Hippocampal formation (tissue), 2 donors: ENCODE measurements at places on chromosomes 2 and 18.

- no peak for DNase-seq
These were observed 8.3 kb upstream of the TMEM178A start for GRCh38 chr2:39657287-39657937.

DNA sequence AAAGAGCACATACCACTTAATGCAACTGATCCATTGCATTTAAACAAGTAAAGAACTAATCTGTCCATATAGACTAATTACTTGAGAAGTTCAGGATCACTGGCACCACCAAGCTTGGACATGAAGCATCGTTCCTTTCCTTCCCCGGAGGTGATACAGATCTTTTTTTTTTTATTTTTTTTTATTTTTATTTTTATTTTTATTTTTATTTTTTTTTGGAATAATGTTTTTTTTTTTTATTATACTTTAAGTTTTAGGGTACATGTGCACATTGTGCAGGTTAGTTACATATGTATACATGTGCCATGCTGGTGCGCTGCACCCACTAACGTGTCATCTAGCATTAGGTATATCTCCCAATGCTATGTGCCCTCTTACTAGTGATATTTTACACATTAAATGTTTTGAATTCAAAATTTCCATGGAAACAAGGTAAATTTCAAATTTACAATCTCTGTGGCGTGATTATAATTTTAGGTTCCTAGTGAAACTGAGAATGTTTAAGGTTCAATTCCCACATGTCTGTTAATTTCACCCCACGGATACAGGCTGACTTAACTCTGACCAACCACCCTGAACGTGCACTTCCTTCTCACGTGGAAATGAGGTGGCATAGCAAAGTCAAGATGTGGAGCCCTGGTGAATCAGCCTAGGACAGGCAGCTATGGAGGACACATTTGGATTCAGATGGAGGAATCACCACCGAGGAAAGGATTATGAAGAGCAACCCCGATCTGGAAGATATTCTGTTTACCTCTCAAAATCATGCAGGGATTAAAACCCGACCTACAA lies 101.6 kb upstream of the THOC1 start:
- DNase-seq: no peak

DNA sequence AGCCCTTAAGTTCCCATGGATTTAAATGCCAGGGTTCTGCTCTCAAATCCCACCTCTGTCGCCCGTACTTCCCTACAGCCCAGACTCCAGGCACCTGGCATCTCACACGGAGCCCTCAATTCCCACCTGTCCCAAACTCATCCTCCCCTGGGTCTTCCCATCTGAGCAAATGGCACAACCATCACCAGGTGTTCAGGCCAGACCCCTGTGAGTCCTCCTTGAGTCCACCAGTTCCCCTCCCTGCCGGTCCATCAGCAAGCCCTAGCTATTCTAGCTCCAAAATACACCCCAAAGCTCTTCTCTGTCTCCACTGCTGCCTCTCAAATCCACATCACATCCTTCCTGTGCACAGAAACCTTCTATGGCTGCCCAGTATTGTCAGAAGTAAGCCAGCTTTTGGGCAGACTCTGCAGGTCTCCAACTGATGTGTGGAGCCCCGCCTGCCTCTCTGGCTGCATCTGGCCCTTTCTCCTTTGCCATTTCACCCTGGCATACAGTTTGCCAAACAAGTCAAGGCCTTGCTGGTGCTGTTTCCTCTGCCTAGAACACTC lies 67.7 kb downstream of the DNMT3A start:
- DNase-seq: no peak

DNA sequence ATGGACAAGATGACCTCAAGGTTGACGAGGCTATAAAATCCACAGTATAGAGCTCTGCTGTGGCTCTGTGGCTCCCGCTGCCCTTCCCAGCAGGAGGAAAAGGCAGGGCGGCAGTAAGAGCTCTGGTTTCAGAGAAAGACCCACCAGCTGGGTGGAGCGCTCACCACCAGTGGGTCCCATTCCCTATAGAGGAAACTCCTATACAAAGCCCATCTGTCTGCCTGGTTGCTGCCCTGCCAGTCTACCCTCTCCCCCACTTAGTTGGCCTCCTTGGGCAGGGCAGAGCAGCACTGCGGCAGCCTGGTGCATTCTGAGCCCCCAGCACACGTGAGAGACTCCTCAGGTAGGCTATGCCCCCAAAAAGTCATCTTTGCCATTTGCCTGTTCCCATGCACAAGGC lies 26.5 kb downstream of the TNS1 start:
- no peak for DNase-seq

- no peak for DNase-seq
These were observed 151.5 kb downstream of the ERBB4 start for GRCh38 chr2:212387146-212387545.

DNA sequence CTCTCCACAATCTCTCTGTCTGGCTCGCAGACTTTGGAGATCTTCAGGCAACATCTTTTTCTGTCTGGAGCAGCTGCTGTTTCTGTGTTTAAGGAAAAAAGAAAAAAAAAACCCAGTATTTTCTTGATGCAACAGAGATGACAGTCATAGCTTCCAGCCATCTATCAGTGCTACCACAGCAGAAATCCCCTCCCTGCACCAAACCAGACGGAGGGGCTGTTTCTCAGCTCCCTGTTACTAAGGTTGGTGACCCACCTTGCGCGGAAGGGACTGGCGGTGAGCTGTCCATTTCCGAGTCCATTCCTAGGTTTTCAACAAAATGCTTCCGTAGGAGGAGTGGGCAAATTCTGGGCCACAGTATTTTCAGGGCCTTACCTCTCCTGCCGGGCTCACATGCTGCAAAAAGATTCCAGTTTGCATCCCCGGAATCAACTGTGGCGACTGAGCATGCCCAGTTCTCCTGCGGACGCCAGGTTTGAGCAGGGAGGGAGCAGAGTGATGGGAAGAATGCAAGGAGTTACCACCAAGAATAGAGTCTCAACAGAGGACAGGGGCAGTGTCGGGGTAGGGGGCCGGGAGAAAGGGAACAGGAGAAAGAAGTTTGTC lies 1.2 kb downstream of the SLC4A10 start:
- DNase-seq: peak; percentile 24

GRCh38 chr2:167752734-167753133 lies 494.7 kb downstream of the STK39 start:
- DNase-seq: no peak

DNA sequence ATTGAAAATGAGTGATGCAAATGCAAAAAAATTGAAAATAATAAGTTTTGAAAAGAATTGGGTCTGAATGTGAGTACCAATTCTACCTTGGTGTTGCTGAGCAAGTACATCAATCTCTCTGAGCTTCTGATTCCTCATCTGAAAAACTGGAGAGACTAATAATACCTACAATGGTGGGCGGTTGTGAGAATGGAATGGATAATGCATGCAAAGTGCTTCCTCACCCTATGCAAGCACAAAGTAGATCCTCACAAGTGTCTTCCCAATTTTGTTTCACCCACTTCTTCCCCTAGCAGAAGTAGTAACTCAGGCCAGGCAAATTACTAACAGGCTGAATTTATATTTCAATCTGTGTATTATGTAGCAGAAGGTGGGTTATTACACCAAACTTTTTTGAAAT lies 191.7 kb upstream of the PIK3C3 start:
- no peak for DNase-seq

- DNase-seq: no peak
These were observed 3.3 kb downstream of the CHRNA1 start for GRCh38 chr2:174760845-174761473.

DNA sequence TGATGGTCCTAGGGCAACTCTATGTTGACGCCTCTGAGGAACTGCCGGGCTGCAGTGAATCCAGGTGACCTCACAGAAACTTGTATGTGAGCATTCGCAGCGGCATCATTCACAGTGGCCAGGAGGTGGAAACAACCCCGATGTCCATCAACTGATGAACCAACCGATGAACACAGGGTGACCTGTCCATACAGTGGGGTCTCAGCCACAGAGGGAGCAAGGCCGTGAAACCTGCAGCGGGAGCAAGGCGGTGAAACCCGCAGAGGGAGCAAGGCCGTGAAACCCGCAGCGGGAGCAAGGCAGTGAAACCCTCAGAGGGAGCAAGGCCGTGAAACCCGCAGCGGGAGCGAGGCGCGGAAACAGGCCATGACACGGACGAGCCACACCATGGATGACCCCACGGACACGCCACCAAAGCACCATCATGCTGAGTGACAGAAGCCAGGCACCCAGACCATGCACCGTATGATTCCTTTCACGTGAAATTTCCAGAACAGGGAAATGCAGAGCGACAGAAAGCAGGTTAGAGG lies 63.0 kb downstream of the PARD6G start:
- DNase-seq: no peak

- DNase-seq: no peak
These were observed 239.0 kb downstream of the EIPR1 start for GRCh38 chr2:3138621-3139020.
